ENCODE measurements at places on chromosomes 5 and 9.

DNA sequence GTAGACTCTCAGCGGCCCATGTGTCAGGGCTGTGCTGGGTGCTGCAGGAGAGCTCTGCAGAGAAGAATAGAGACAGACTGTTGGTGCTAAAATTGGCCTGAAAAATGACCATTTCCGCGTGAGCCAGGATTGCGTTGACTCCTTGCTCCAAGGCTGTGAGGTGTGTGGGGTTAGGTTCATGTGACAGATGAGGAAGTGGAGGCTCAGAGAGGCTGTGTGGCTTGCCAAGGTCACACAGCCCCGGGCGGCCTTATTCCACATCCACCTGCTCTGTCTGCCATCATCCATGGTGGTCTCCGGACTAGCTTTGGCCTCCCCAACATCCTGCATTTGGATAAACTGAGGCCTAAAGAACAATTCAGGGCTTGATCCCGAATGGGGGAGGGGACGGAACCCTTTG is 15.2 kb downstream of the NEK6 start:
- no peak for DNase-seq

DNA sequence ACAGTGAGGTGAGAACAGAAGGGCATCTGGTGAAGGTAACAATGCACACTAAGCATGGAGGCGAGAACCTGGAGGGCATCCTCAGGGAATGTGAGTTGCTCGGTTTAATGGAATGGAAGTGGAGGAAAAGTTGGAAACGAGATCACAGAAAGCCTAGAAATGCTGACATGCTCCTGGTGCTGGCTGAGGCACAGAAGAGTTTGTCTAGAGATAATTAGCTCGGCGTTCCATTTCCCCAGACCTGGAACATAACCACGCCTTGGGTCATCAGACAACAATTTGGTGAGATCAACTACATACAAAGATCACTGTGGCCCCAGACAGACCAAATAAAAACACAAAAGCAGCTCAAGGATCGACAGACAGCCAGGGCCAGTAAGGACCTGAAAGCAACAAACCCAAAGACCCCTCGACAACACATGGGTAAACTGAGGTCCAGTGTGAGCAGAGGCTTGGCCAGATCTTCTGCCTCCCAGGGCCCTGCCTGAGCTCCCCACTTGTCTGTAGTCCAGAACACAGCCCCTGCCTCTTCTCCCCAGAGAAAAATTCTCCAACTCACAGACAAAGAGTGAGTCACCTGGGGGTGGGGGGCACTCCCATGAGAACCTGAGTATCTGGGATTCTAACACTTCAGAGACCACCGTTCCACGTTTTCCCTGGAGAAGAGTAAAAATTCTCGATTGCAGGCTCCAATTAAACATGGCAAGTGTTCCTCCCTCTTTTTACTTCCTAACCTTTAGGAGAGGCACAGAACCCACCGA is 52.5 kb downstream of the SHB start:
- DNase-seq, result no peak

DNA sequence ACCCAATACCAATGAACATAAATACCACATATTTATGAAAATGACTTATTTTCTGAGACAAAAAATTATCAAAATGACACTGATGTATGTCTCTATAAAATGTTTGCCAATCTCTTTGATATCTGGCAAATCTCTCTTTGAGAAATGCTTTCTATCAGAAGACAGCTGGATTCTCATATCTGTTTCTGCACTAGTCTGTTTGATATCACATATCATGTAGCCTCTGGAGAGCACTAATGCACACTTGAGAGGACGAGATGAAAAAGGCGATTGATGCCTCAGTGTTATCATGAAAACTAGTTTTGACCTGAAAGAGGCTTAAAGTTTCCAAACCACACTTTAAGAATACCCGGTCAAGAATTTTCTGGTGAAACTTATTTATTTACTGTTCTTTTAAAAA is 29.1 kb upstream of the ANKRD55 start:
- no peak for DNase-seq

- no peak for DNase-seq
Measured at GRCh38 chr9:2466703-2467102, 154.9 kb upstream of the VLDLR start.

GRCh38 chr5:61342071-61342501 is 10.0 kb downstream of the ZSWIM6 start:
- DNase-seq, result no peak

DNA sequence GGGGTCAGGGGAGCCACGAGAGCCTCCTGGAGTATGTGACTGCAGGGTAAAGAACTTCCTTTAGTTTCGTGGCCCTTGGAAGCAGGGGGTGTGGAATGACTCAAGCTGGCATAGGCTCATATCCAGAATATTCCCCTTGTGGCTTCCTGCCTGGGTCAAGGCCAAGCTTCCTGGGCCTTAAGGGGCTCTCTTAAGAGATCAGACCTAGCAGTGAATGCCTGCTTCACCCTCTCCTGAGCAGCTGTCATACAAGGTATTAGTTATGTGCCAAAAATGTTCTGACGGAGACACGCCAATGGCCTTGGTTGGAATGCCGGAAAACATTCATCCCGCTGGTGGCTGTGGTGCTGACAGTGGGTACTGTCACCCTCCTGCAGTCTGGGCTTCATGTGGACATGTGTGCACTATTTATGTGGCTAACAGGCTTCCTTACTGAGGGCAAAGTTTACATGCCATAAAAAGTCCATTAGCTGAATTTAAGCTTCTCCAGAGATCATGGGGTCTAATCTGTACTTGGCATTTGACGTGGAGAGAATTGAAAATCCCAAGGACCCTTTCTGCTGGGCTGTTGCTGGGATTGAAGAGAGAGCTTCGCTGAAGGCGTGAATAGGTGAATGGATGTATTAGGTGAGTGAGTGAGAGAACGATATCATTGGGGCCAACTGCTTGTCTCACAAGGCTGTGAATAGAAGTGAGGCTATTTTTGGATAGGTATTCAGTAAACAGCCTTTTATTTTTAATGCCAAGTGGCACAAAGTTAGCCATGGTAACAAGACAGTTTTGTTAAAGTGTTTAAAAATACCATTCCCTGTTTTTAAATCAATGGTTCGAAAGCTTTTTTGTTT is 156.8 kb downstream of the MACROH2A1 start:
- no peak for DNase-seq

DNA sequence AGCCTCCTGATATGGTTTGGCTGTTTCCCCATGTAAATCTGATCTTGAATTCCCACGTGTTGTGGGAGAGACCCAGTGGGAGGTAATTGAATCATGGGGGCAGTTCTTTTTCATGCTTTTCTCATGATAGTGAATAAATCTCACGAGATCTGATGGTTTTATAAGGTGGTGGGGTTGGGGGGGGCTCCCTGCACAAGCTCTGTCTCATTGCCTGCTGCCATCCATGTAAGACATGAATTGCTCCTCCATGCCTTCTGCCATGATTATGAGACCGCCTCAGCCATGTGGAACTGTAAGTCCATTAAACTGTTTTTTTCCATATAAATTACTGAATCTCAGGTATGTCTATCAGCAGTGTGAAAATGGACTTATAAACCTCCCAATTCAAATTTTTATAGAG is 12.8 kb downstream of the XRCC4 start:
- DNase-seq, result no peak

GRCh38 chr9:33211695-33212393 is 28.1 kb upstream of the SPINK4 start:
- DNase-seq, result no peak

GRCh38 chr5:81142108-81142507 is 91.0 kb upstream of the CKMT2 start:
- no peak for DNase-seq

DNA sequence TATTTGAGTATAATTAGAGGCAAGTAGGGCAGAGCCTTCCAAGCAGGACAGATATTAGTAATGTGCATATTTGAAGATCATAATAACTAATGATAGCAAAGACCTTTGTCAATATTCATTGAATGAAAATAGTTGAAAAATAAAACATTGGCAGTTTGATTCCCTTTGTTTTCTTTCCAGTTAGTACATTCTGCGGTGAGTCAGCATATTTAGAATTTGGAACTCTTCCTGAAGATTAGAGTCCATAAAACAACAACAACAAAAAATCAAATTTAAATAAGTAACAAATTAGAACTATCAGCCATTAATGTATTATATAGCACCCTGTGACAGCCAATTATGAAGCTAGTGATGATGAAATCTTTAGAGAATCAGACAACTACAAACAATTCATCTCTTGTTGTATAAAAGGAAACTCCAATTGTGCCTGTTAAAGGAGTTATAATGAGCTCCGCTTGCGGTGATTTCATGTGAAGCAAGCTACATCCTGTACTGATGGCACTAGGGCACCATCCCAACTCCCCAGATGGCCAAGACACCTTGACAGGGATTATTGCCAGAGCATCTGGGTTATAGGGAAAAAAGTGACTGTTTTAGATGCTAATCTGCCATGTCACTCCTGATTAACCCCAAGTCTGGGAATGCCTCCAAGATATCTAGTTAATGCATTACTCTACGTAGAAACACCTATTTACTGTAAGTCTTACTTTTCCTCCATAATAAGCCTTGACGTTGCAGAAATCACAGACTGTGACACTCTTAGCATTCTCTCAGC is 6.8 kb downstream of the IFNA8 start:
- no peak for DNase-seq

DNA sequence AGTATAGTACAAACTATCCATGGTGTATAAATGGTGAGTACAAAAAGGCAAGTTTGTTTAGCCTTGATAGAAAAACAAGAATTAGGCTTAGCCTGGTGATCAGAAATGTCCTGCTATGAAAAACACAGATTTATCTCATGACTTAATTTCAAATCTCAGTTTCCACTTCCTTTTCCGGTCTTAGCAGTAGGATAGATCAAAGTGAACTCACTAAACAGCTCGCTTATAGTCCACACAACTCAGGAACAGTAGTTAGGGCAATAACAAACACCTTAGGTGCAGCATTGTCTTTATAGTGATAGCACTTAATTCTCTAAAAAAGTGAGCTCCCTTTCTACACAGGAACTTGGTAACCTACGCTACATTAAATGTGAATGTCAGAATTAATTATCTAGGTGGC is 11.4 kb downstream of the GOLGA1 start:
- DNase-seq, result peak; percentile 4
